HCT116 (cell line): ENCODE measurements at places on chromosomes 6 and 20. TPM values are rescaled to one million over a fixed set of nuclear protein-coding genes. Genes with fewer than 3 reads are reported as not detected.

The SPDEF gene
- 0.39 TPM for total RNA-seq

DNA sequence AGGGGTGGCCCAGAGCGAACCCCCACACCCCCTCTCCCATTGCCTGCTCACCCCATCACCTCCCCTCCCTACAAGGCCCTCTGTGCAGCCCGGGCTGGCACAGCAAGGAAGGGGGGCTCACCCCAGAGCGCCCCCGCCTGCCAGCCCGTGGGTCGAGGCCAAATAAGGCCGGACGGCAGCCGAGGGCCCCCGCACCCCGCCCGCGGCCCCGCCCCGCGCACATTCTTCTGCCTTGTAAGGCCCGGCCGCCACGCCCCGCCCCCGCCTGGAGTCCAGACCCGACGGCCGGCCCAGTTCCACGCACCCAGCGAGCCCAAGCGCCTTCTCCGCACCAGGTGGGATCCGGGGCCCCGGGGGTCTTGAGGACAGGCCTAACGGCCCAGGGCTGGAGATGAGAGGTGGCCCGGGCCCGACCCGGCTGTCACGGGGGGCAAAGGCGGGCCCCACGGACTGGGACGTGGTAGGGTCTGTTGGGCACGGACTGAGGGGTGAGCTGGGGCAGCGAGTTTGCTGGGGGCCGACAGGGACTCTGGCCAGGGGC, at the start of gene MYL9:
TSS of gene MYL9 (plus strand) at position 293 of the 541 bp plus-strand sequence. CDS start 3,366 bp downstream, outside the sequence.
- H3K27me3 ChIP-seq, result no peaks in the 10 kb centered on the region
- no peaks in the 10 kb centered on the region for H3K36me3 ChIP-seq
- no peak for DNase-seq
- peaks cover 2% of the 10 kb centered on the region; the same call in 1 of the 2 replicates for H3K4me1 ChIP-seq
- peak within 1 kb of the TSS; percentile 78 for H3K4me3 ChIP-seq

DNA sequence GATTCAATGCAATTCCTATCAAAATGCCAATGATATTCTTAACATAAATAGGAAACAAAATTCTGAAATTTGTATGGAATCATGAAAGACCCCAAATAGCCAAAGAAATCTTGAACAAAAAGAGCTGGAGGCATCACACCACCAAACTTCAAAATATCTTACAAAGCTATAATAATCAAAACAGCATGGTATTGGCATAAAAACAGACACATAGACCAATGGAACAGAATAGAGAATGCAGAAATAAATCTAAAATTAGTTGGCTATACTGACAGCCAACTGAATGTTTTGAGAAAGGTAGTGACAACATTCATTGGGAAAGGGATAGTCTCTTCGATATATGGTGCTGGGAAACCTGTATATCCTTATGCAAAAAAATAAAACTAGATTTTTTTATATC, 121.9 kb upstream of the ASCC3 start:
- no peaks in the 10 kb centered on the region for H3K27me3 ChIP-seq
- H3K4me1 ChIP-seq, result no peaks in the 10 kb centered on the region
- no peak overlapping the region for H3K27ac ChIP-seq
- no peaks in the 10 kb centered on the region for H3K36me3 ChIP-seq

DNA sequence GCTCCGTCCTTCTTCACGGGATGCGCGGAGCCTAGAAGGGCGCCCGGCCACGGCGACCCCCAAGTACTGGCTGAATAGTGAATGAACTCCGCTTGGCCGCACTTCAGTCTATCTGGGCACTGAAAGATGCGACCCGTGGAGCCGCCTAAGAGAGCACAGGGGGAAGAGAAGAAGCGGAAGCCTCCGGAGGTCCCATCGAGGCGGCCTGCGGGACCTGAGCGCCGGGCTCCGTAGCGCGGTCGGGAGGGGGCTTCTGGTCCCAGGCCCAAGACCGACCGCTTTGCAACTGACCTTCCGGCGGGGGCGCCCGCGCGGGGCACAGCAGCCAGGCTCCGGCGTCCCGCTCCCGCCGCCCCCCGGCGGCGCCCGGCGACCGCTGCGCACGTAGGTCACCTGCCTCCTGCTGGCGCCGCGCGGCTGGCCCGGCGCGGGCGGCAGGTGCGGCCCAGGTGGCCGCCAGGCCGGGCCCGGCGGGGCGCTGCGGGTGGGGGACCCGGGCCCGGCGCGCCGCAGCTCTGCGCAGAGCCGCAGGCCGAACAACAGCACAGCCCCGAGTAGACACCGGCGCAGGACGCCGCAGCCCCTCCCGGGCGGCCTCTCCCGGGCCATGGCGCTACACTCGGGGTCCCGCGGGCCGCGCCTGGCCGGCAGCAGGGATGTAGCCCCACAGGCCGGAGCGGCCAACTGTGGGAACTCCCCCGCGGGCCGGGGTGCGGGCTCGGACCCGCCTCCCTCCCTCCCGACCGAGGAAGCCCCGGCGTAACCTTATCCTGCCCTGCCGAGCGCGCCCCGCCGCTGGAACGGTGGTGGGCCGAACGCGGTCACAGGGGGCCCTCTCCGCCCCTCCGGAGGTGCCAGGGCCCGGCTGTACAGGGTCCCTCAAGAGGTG, at the start of gene METTL24:
TSS of gene METTL24 (minus strand) at position 686 of the 889 bp plus-strand sequence. CDS start at position 609, 77 bp downstream.
- DNase-seq, result no peak
- H3K4me1 ChIP-seq, result no peaks in the 10 kb centered on the region
- H3K27ac ChIP-seq, result no peak within 1 kb of the TSS
- no peak within 1 kb of the TSS for H3K4me3 ChIP-seq

DNA sequence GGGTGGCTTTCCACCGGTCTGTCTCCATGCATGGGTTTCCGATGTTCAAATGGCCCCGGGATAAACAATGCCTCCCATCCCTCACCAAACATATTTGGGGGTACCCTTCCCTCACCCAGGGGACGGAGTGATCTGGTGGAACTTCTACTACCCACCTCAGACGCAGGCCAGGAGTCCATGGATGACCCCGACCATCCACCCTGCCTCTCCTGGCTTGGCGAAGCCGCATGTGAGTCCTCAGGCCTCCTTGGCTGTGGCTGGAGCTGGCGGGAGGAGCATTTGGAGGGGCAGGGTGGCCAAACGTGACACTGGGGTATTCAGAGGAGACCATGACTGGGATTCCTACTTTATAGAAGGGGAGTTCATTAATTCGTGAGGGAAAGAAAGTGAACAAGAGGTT, 45.9 kb upstream of the FRMD1 start:
- no peaks in the 10 kb centered on the region for H3K27me3 ChIP-seq
- H3K27ac ChIP-seq, result no peak overlapping the region
- H3K36me3 ChIP-seq, result no peaks in the 10 kb centered on the region
- H3K4me3 ChIP-seq, result no peak overlapping the region
- DNase-seq, result no peak
- no peaks in the 10 kb centered on the region for H3K4me1 ChIP-seq

DNA sequence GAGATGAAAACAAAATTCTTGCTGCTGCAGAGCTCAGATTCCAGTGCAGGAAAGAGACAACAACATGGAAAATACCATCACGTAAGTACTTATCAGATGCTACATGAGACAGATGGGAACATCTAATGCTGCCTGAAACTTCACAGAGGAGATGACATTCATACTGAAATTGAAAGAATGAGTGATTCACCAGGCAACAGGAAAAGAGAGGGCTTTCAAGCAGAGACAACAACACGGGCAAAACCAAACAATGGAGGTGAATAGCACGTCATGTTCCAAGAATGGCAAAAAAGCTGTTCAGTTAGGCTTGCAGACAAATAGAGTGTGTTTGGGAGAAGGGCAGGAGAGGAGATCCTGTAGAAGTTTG, 39.3 kb downstream of the GTF2H5 start:
- DNase-seq, result no peak
- no peak overlapping the region for H3K4me3 ChIP-seq
- H3K4me1 ChIP-seq, result no peaks in the 10 kb centered on the region
- no peak overlapping the region for H3K27ac ChIP-seq
- no peaks in the 10 kb centered on the region for H3K36me3 ChIP-seq

DNA sequence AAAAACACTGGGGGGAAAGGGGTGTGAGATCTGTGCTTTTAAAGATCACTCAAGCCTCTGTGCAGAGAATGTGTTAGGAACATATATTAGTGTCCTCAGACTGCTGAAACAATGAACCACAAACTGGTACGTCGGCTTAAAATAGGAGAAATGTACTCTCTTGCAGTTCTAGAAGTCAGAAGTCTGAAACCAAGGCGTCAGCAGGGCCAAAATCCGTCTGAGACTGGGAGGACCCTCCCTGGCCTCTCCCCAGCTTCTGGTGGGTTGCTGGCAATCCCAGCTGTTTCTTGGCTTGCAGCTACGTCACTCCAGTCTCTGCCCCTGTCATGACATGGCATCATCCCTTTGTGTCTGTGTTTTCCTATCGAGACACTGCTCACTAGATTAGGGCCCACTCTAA, 3.9 kb downstream of the CDH26 start:
- peaks cover 33% of the 10 kb centered on the region for H3K27me3 ChIP-seq
- H3K27ac ChIP-seq, result no peak overlapping the region
- H3K4me3 ChIP-seq, result no peak overlapping the region
- DNase-seq, result no peak
- no peaks in the 10 kb centered on the region for H3K4me1 ChIP-seq

DNA sequence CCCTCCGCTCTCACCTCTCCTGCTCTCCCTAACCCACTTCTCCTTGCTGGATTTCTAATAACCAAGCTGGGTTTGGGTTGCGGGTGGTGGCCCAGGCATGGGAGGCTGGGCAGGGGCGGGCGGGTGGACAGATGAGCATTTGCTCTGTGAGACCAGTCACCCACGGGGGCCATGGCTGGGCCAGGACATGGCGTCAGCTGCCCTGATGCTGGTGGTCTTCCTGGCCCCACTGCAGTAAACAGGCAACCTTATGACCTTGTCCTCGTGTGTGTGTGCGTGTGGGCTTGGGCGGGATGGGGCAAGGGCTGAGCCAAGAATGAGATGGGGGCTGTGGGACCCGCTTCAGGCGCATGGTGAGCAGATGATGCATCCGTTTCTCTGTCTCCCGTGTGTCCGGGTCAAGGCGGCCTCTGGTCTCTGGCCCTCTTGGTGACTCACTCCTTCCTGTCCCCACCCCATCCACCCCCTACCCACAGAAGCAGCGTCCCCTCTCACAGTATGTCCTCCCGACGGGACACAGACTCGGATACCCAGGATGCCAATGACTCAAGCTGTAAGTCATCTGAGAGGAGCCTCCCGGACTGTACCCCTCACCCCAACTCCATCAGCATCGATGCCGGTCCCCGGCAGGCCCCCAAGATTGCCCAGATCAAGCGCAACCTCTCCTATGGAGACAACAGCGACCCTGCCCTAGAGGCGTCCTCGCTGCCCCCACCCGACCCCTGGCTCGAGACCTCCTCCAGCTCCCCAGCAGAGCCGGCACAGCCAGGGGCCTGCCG, 41.4 kb upstream of the MYL9 start:
- no peaks in the 10 kb centered on the region for H3K4me1 ChIP-seq
- no peak overlapping the region for H3K4me3 ChIP-seq
- peaks cover 25% of the 10 kb centered on the region for H3K36me3 ChIP-seq
- DNase-seq, result no peak
- H3K27me3 ChIP-seq, result no peaks in the 10 kb centered on the region

DNA sequence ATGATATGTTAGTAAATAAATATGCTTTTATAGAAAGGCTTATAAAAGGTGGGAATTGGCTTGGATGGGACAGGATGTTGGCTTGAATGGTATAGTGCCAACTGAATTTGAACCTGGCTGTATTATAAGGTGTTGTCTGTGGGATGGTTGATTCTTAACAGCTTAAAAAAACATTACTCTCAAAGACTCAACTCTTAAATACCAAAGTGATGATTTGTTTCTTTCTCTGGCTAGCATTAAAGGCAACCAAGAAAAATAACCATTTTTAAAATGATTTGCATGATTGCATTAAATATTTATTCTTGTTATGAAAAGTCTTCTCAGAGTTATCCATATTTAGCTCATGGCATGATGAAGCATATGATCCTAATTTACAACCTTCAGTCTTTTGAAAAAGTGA, 216.2 kb downstream of the RIMS1 start:
- H3K4me3 ChIP-seq, result no peak overlapping the region
- H3K4me1 ChIP-seq, result no peaks in the 10 kb centered on the region
- no peaks in the 10 kb centered on the region; the same call in 1 of the 2 replicates for H3K36me3 ChIP-seq
- no peak overlapping the region for H3K27ac ChIP-seq
- no peaks in the 10 kb centered on the region for H3K27me3 ChIP-seq

GRCh38 chr6:54377776-54378175, 69.5 kb downstream of the TINAG start:
- no peaks in the 10 kb centered on the region for H3K27me3 ChIP-seq
- no peak for DNase-seq
- no peaks in the 10 kb centered on the region for H3K36me3 ChIP-seq
- no peak overlapping the region for H3K27ac ChIP-seq
- no peaks in the 10 kb centered on the region for H3K4me1 ChIP-seq

The EDN3 gene
- total RNA-seq, result not detected

DNA sequence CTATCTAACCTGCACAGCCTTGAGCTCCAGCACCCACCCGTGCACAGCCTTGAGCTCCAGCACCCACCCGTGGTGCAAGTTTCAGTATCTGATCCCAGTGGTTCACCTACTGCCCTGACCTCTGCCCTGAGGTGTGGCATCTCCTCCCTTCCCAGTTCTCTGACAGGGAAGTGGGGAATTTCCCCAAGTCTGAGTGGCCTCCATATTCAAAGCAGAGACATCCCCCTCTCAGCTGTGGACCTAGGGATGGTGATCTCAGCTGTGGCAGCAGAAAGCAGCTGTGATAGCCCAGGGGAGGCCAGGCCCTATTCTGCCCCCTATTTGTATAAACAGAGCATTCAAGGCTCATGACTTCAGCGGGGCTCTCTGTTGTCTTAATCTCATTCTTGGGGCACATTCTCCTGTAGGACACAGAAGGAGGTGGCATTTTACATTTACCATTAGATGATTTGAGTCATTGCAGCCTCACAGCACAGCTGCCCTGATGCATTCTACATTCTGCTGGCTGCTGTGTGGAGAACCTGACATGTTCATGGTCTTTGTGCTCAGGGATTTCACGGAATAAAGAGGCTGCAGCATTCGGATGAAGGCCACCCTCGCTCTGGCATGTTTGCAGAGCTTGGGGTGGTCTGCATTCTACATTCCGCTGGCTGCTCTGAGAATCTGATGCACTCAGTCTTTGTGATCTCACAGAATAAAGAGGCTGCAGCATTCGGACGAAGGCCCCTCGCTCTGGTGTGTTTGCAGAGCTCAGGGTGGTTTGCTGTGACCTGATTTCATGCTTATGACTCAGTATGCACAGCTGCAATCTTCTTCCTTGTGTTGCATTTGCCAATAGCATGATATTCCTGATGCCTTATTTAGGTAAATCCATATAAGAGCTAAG, 16.9 kb downstream of the GPR31 start:
- H3K27ac ChIP-seq, result no peak overlapping the region
- H3K36me3 ChIP-seq, result no peaks in the 10 kb centered on the region
- H3K4me1 ChIP-seq, result no peaks in the 10 kb centered on the region

The ENPP3 gene
- total RNA-seq, result 0.15 TPM

DNA sequence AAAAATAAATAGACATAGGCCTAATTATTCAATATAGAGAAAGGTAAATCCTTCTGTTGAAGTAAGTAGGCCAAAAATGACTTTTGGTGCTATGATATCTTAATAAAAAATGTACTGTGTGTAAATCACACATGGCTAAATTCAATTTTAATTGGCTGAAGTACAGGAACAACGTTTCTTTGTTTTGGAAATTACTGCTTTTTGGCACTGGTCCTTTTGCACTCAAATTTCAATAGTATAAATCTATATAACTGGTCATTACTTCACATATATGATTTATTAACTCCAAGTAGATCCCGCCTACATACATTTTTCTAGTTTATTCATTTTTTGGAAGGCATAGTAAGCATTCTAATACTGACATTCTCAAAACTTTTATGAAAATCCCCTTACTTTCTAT, 114.5 kb downstream of the RALGAPA2 start:
- no peak overlapping the region for H3K27ac ChIP-seq
- no peak for DNase-seq
- H3K27me3 ChIP-seq, result no peaks in the 10 kb centered on the region
- no peaks in the 10 kb centered on the region for H3K36me3 ChIP-seq
- no peaks in the 10 kb centered on the region for H3K4me1 ChIP-seq
- no peak overlapping the region for H3K4me3 ChIP-seq

- H3K27ac ChIP-seq, result no peak overlapping the region
- H3K36me3 ChIP-seq, result no peaks in the 10 kb centered on the region
- no peaks in the 10 kb centered on the region for H3K4me1 ChIP-seq
- no peaks in the 10 kb centered on the region for H3K27me3 ChIP-seq
- H3K4me3 ChIP-seq, result no peak overlapping the region
Measured at GRCh38 chr6:14717307-14717706, 528.6 kb upstream of the JARID2 start.

The MAK gene
- 0.22 TPM for total RNA-seq
